ENCODE measurements at places on chromosomes 6 and 20.

DNA sequence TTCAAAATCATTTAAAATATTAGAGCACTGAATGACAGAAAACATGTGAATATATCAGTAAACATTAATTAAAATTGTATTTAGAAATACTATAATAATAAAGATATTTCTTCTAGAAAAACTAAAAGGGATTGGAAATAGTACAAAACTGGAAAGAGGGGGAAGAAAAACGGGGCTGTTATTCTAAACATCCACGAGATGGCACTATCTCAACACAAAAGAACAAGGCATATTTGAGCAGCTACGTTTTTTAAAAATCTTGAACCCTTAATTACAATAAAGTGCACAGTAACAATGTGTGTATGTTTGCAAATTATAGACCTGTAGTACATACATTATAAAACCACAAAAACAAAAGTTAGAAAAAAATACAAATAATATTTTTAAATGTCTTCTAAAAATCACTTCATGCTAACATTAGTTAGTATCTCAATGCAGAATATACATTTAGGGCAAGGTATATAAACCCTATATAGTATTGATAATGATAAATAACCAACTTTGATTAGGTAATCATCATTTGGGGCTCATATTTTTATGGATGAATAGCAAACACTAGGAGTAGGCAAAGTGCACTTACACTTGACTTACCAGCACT, 42.5 kb upstream of the PNISR start:
- peak; percentile 28 for DNase-seq

GRCh38 chr20:609371-609964, 641 bp downstream of the TCF15 start:
- DNase-seq, result no peak

- DNase-seq, result no peak
Measured at GRCh38 chr6:169908403-169908933, 157.0 kb downstream of the ERMARD start.

- no peak for DNase-seq
Measured at GRCh38 chr6:75481394-75481793, 12.2 kb downstream of the FILIP1 start.

- DNase-seq, result no peak
Measured at GRCh38 chr20:24678351-24679106, 209.1 kb downstream of the SYNDIG1 start.

DNA sequence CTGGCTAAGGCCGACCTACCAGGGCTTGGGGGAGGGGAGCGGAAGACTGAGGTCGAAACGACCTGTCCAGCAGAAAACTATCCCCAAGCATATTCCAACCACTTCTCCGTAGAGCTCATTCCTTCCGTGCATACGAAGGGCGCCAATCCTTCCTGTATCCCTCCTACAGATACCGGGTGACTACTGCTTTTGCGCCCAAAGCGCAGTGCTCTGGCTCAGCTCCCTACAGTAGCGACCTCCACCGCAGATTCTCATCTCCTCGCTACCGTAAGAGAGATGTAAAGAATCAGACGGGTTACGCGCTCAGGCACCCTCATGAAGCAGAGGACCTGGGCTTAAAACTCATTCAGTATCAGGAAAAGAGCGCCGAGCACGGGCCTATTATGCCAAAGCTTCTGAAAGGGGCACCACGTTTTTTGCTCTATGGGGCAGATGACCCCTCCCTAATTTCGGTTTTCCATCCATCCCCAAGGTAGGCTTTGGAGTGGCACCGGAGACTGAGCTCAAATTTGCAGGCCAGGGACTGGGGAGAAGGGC, 563 bp upstream of the NNAT start:
- DNase-seq, result no peak

DNA sequence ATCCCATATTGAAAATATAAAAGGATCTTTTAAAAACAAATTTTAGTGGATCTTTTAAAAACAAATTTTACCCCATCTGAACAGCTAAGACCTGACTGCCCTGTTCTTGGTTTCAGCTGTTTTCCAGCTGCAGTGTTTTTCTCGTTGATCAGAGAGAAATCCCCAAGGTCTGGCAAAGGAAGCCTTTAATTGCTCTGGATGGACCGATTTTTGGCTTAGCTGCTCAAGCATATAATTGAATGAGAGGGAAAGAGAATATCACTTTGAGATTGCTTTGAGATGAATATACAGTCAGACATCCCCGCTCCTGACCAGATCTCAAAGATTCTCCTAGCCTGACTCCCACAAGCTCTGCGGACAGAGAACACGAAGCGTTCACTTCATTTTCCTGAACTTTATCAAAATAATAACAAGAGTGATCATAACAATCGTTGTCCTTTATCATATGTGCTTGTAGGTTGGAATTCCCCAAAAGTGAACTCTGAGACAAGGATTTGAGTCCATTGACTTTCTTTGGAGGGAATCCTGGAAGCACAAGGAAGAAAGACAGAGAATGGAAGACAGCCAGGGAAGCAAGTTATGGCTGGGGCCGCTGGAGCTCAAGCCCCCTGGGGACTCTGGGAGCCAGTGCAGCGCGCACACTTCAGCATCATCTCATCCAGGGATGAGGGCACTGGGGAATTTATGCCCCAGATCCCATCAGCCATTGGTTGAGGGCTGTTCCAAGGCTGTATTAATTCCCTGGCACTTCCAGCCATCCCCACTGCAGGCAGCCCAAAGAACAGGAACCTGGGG, 101.3 kb downstream of the SNX5 start:
- DNase-seq, result no peak

DNA sequence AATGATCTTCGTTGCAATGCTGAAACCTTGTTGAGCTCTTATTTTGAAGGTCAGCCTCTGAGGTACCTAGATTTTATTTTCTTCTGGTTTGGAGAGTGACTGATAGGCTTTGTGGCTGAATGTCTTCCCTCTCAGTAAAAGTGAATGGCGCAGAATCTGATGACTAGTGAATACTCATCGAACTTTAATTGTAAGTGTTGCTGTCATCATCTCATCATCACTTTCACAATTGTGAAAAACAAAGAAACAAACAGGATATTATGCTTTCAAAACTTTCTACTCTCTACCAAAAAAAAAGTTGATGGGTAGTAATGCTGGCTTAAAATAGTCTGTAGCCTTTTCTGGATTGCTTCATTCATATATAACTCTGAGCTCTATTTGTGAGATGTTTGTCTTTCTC, 239.5 kb upstream of the RAB32 start:
- DNase-seq, result no peak

DNA sequence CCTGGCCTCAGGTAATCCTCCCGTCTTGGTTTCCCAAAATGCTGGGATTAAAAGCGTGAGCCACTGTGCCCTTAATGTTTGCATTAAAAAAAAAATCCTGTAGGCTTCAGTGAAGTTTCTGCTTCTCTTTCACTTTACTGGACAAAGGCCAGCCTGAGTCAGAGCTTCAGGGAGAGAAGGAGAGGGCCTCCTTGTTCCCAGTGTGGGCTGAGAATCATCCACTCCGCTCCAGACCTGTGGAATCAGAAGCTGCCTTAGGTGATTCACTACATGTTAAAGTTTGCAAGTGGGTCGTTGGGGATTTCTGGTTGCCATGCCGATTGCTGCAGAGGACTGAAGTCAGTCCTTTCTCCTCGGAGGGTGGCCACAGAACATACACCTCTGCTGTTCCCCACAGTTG, 113.3 kb upstream of the EEF1E1 start:
- DNase-seq, result no peak

GRCh38 chr20:13220194-13220903, 725 bp upstream of the ISM1 start:
- peak; percentile 24 for DNase-seq

GRCh38 chr6:13769034-13769654, 45.2 kb downstream of the MCUR1 start:
- no peak for DNase-seq

- no peak for DNase-seq
Measured at GRCh38 chr6:133539502-133540259, 298.5 kb downstream of the EYA4 start.

GRCh38 chr20:41329435-41330342, 10.9 kb upstream of the LPIN3 start:
- DNase-seq, result peak; percentile 94

DNA sequence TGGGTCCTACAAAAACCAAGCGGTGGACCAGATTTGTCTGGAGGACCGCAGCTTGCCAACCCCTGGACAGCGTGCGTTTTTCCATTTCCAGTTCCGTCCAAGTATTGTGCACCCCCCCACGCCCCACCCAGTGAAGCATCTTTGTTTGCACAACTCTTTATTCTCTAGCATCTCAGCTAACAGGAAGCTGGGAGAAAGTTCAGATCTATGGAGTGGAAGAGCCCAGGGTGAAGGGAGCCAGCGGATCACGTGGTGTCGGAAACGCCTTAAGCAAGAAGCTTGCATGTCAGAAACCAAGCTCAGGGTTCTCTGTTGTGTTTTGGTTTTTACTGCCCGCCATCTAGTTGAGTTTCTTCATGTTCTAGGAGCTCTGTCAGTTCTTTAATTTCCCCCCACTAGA, 29.9 kb downstream of the ARID1B start:
- no peak for DNase-seq

GRCh38 chr6:132132924-132133639, 181.9 kb upstream of the CCN2 start:
- peak; percentile 83 for DNase-seq

- DNase-seq, result no peak
Measured at GRCh38 chr6:111846492-111847409, 26.5 kb downstream of the FYN start.

GRCh38 chr6:68159433-68159832, 475.6 kb upstream of the ADGRB3 start:
- no peak for DNase-seq

DNA sequence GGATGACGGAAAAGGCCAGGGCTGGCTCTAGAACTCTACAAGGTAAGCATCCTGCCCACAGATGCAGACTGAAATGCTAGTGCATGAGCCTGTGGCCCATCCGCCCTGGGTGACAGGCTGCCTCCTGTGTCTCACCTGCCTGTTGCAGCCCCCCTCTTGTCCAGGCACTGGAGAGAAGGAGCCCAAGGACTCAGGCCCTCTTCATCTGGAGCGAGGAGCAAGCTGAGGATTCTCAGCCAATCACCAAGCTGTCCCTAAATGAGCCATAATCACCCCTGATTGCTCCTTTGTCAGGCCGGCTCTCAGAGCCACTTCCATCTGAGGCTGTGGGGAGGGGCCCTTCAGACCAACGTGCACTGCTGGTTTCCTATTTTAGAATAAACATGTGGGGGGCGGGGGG, 10.0 kb upstream of the SLC32A1 start:
- no peak for DNase-seq

DNA sequence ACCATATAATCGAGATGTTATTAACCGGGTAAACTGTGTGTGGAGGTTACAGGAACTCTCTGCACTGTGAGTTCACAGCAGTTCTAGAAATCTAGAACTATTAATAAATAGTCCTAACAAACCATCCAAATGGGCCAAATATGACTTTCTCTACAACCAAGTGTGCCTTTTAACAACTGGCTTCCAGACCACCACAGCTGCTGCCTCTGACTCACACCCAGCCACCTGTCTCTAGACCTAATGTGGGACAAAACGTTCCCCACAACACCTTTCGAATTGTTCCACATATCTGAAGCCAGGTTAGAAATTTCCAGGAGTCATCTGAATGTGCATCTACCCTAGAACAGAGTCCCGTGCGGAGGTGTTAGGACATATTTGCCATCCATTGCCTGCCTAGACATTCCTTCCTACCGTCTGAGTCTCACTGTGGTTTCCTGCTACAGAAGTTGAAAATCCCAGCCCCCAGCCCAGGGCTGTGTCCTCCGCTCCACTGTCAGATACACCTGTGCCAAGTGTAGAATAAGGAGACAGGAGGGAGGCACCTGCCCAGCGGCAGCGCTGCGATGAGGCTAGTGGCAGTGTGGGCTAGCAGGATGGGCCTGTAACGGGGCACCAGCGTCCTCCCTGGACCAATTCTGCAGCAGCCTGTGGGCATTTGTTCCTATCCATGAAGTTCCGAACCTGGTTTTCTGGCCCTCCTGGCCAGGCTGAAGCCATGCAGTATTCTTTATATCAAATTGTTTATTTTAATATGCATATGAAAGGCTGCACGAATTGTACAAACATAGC, 28.5 kb upstream of the MAP3K4 start:
- no peak for DNase-seq

- DNase-seq, result no peak
Measured at GRCh38 chr6:42710316-42710715, 12.1 kb downstream of the PRPH2 start.

DNA sequence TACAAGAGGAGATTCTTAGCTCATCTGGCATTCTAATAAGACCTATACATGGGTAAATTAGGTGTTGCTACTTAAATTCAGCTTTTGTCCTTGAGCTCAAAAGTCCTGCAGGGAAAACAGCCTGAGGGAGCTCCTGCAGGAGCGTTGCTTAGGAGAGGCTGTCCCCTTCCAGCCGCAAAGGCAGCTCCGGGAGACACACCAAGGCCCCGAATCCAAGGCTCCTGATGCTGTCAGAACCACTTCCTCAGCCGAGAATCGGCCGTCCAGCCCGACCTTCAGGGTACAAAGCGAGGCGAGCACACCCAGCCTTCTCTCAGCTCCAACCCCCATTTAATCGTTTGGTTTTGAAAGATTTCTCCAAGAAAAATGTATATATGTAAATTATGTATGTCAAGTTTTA, 87.0 kb downstream of the DACT2 start:
- no peak for DNase-seq

DNA sequence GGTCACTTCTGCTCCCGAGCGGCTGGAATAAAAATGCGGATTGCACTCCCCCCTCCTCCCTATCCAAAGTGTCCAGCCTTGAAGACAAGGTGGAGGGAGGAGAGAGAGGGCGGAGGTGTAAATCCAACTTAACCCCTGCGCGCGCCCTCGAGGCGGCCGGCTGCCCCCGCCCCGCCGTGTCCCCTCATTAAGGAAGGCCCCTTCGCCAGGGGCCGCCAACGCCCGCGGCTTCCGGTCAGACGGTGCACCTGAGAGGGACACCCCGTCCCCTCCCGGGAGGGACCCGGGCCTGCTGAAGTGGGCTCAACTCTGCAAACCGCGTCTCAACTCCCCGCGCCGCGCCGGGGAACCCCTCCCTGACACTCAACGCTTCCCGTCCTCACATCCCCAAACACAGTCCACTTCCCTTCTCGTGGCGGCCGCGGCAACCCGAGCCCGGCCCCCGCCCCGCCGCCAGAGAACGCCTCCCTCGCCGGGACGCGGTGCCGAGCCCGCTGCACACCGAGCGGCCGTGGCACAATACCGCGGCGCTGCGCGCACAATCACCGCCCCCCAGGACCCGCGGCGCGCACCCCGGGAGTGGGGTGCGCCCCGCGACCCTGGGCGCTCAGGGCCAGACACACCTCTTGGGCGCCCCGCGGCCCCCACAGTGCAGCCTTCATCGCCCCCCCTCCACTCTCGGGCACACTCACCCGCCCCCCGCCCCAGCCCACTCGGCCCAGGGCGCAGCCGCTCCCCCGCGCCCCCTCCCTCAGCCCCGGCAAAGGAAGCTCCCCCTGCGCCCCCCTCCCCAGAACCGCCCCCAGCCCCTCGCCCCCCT, 102.5 kb downstream of the NOL4L start:
- DNase-seq, result peak; percentile 35

DNA sequence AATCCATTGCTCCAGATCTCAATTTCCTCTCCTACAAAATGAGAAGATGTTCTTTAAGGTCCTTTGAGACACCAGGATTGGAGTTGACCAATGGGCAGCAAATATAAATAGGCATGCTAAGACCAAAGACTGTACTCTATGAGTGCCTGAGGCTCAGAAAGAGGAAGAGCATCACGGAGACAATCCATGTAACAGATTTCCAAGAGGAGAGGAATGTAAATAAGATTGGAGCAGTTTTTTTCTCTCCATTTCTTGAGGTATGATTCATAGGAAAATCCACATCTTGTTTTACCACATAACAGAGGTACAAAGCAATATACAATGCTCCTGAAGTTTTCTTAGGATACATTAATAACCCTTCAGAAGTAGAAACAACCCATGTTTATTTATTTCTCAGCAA, 109.8 kb downstream of the UBE3D start:
- DNase-seq, result no peak

- DNase-seq, result no peak
Measured at GRCh38 chr6:22636452-22636851, 67.1 kb downstream of the HDGFL1 start.

Measured in endothelial cell of umbilical vein (primary cell).